ENCODE measurements at places on chromosomes 7 and 10. TPM values are rescaled to one million over a fixed set of nuclear protein-coding genes. Genes with fewer than 3 reads are reported as not detected.

The NUTM2B gene
- total RNA-seq, result 1.2 TPM

GRCh38 chr7:54988516-54988915, 30.3 kb upstream of the EGFR start:
- no peak for DNase-seq

- no peak for DNase-seq
These were observed 19.0 kb downstream of the STEAP1 start for GRCh38 chr7:90173127-90173844.

DNA sequence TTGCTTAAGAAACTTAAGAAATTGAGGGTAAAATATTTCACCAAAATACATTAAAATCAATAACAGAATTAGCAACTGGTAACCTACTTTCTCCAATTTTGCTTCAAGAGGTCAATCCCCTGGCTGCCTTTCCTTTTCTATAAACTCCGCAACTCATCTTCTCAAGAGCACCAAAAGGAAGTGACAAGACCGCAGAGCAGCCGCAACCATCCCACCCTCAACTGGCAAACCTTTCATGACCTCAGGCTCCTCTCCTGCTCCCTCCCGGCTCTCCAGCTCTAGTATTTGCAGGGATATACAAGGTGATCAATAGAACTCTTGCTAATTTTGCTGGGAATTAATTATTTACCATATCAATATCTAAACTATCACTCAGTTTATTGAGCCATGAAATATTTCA, 88.9 kb downstream of the ATE1 start:
- no peak for DNase-seq

Data from left ventricle myocardium superior (tissue), 1 donor.